ENCODE measurements at places on chromosomes 11 and 22.

- DNase-seq = no peak
Observed at GRCh38 chr11:1565904-1566247, 6.2 kb downstream of the DUSP8 start.

DNA sequence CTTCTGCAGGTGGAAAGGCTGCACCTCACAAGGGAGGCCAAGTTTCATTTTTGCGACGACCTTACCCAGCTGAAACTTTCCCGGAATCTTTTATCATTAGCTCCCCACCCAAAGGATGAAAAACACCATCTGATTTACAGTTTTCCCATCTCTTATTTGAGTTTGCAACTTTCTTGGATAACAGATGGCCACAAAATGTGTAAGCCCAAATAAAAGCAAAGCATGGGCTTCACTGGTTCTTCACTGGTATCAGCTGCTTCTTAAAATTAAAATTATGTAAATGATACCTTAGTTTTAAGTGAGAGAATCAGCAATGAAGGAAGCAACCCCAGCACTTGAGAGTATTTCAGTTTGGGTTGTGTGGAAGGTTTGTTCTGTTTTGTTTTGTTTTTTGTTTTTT, 55.8 kb downstream of the PARVA start:
- no peak for DNase-seq

- peak; percentile 26 for DNase-seq
Observed at GRCh38 chr11:74948546-74948897, 369 bp downstream of the XRRA1 start.

DNA sequence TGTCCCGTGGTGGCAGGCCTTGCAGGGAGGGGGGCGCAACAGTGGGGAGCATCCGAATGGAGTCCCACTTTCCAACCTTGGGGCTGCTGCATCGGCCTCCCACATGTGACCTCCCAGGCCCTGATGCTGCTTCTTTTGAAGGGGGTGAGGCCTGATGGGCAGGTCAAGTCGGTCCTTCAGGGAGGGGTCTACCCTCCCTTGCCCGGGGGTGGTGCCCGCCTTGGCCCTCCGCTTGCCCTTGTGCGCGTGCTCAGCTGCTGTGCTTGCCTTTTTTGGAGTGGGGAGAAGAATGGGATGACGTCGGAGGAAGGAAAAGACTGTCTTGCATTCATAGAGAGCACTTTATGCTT, 66.9 kb downstream of the PRDM11 start:
- no peak for DNase-seq

- no peak for DNase-seq
Observed at GRCh38 chr11:92154110-92154509, 70.5 kb upstream of the FAT3 start.

Data from SW480 (cell line).